RPMI8226 (cell line): ENCODE measurements at places on chromosomes 16 and 17.

- DNase-seq: no peak
Measured at GRCh38 chr17:57899391-57899790, 49.5 kb upstream of the MRPS23 start.

GRCh38 chr16:50762241-50762640, 20.4 kb downstream of the CYLD start:
- DNase-seq: no peak

DNA sequence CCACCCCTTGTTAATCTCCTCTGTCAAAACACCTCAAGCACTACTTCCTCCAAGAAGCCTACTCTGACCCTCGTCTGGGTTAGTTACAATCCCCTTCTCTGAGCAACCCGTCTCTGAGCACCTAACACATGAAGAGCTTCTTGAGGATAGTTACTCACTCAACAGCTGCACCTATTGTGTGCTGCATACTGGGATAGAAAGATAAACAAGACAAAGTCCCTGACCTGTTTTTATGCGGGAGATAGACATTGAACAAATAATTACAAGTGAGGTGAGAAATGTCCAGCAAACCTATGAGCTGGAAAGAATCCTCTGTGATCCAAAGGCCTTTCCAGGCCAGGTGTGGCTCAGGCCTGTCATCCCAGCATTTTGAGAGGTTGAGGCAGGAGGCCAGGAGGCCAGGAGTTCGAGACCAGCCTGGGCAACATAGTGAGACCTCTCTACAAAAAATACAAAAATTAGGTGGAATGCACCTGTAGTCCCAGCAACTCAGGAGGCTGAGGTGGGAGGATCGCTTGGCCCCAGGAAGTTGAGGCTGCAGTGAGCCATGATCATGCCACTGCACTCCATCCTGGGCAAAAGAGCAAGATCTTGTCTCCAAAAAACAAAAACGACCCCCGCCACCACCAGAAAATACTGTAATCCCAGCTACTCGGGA, 5.5 kb upstream of the ZNF771 start:
- no peak for DNase-seq

GRCh38 chr17:76420356-76421043, 32.5 kb downstream of the UBE2O start:
- DNase-seq: peak; percentile 62

GRCh38 chr16:83939266-83939855, 13.7 kb upstream of the OSGIN1 start:
- DNase-seq: no peak

- no peak for DNase-seq
Measured at GRCh38 chr16:31010585-31011325, at the start of gene STX1B. Gene STX1B (minus strand): TSS chr16:31010638. CDS start chr16:31010396, 242 bp downstream.

DNA sequence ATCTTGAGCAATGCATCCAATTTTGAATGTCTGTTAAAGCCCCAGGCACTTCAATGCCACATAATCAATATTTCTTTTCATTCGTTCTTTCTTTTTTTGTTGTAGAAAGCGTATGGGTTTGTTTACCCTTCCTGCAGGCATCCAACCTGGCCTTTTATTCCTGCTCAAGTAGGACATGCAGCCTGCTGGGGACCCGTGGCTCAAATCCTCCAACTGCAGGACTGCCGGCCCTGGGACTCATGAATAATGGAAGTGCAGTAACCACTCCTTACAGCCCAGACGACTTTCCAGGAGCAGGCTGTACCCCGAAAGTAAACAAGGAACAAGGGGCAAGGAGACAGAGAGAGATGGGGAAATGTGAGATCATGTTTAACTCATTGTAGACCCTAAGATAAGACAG, 126.4 kb downstream of the SALL1 start:
- no peak for DNase-seq

GRCh38 chr16:8727857-8728618, 53.6 kb downstream of the ABAT start:
- DNase-seq: no peak

DNA sequence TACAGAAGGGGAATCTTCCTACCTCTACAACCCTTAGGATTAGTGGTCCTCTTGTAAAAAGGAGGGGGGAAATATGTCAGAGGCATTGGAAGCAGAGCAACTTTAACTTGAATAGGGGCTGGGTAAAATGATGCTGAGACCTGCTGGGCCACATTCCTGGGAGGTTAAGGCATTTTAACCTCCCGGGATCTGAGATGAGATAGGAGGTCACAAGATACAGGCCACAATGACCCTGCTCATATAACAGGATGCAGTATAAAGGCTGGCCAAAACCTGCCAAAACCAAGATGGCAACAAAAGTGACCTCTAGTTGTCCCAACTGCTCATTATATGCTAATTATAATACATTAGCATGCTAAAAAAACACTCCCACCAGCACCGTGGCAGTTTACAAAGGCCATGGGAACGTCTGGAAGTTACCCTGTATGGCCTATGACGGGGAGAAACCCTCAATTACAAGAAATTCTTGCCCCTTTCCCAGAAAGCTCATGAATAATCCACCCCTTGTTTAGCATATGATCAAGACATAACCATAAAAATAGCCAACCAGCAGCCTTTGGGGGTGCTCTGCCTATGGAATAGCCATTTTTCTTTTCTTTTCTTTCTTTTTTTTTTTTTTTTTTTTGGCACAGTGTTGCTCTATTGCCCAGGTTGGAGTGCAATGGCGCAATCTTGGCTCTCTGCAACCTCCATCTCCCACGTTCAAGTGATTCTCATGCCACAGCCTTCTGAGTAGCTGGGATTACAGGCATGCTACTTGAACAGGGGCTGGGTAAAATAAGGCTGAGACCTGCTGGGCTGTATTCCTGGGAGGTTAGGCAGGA, 6.2 kb upstream of the C1QTNF1 start:
- no peak for DNase-seq

- DNase-seq: no peak
Measured at GRCh38 chr17:4236456-4236855, 27.3 kb downstream of the ANKFY1 start.

DNA sequence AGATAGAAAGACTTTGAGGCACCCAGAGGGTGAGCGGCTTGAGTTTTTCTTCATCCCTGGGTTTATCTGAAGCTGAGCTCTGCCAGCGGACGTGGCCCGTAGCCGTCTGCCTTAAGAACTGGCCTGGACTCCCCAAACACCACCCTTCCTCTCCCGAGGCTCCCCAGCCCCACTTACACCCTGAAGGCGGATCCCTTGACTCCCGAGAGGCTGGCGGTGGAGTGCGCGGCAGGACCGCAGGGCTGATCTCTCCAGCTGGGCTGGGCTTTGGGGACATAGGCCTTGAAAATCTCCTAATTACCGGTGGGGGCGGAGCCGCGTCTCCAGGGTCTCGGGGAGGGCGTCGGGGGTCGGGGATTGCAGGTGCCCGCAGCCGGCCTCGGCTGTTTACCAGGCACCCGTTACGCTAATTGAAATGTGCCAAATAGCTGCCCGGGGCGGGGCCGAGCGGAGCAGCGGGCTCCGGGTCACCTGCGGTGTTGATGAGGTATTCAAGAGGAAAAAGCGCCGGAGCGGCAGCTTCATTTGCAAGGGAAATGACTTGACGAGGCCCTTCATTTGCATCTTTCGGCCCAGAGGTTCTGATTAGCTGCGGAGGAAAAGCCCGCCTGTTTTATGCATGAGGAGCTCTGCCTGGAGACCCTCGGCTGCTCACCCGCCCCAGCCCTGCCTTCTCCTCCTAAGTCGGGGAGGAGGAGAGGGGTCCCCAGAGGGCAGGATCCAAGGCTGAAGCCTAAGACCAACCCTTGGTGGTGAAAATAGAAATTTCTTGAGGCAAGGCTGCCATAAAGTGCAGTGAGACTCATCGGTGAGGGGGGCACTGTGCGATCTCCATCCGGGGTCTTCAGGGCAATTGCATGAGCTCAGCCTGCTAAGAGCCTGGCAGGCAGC, 100.7 kb downstream of the MGAT5B start:
- DNase-seq: peak; percentile 94

DNA sequence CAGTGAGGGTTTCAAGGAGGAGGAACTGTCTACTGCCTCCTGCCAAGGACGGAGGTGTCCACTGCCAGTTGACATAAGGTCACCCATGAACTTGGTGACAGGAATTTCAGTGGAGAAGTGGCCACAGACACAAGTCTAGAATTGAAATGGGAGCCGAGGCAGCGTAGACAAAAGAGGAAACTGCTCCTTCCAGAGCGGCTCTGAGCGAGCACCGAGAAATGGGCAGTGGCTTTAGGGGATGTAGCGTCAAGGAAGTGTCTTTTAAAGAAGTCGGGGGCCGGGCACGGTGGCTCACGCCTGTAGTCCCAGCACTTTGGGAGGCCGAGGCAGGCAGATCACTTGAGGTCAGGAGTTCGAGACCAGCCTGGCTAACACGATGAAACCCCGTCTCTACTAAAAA, 3.1 kb upstream of the SERPINF1 start:
- no peak for DNase-seq

- no peak for DNase-seq
Measured at GRCh38 chr16:89268987-89269735, 51.7 kb downstream of the ZNF778 start.

GRCh38 chr16:72073560-72074230, 10.7 kb downstream of the HPR start:
- no peak for DNase-seq

- DNase-seq: peak; percentile 85
Measured at GRCh38 chr17:40443196-40443987, at the start of gene IGFBP4. Gene IGFBP4 (plus strand): TSS chr17:40443450. CDS start chr17:40443736, 286 bp downstream.

- peak; percentile 48 for DNase-seq
Measured at GRCh38 chr17:67602974-67603373, 114.8 kb upstream of the NOL11 start.

DNA sequence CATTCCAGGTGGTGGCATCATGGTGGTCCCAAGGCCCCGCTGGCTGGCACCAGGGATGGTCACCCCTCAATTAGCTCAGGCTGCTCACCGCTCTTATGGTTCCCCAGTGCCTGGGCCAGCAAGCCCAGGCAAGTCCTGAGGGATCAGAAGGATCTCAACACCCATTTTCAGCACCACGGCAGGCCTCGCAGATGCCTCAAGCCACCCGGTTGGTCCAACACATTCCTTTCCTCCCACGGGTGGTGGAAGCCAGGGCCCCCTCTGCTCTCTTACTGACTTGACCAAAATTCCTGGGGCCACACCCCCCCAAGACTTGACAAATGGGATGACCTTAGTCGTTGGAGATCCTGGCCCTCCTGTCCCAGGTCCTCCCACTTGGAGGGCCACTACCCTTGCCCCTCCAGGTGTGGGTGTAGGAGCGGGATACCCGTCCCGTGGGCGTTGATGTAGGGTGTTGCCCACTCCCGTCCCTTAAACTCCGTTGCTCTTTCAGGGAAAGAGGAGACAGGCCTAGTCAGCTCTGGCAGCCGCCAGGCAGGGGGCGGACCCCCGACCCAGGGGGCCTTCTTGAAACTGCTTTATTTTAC, 5.9 kb downstream of the ZNF205 start:
- DNase-seq: no peak

DNA sequence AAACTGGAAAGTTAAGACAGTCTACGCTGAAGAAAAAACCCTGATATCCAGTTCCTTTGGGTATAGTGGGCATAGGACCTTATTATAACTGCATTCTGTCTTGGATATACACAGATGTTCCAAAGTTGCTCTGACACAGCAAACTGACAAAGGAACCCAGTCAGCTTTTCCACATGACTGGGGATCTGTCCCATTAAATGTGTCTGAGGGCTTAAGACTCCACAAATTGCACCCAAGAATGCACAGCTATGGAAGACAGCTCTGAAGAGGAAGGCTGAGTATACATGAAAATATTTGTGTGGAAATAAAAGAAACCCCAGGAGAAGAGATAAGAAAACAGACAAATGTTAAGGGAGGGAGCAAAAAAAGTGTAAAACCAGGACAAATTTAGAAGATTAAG, 114.1 kb downstream of the SPAG9 start:
- DNase-seq: no peak

DNA sequence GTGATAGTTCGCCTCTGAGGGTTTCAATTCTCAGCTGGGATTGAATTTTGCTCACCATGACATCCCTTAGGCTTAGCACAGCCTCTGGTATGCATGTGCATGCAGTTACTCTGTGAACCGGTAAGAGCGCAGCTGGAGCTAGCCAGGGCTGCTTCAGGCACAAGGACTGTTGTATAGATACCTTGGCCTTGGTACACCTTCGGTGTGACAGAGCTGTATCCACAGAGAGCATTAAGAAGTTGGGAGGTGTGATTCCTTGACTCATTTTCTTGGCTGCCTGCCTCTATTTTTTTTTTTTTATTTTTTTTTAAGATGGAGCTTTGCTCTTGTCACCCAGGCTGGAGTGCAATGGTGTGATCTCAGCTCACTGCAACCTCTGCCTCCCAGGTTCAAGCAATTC, 2.2 kb upstream of the NUTF2 start:
- DNase-seq: no peak

- no peak for DNase-seq
Measured at GRCh38 chr17:57270801-57271245, 14.5 kb downstream of the MSI2 start.

DNA sequence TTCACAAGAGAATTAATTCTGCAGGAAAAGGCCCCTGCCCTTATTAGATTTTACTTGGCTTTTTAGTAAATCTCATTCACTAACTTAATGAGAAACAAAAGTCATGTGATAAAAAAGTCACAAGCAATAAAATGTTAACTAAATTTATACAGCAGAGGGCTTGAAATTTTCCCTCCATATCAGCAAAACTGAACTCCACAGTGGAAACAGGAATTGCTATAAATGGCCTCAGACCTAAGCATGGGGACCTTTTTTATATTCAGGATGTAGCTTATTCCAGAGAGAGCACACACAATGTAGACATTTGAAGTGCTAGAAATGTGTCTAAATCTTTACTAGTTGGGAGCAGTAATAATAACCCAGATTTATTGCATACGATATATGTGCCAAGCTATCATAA, 291.5 kb downstream of the C16orf95 start:
- DNase-seq: no peak

DNA sequence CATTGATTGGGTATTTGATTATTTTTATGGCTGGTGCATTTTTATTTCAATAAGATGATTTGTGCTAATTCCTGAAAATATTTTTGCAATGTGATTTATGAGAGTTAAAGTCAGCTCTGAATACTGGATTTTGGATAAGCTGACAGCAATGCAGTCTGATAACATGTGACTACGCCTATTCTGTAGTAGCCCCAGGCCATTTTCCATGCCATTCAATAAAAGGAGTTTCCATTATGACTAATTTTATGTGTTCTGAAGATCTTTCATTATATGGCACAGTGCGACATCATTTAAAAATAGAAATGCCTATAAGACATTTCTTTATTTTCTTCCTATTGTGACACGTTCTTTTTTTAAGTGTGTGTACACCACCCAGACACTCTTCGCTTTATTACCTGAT, 46.3 kb downstream of the KCNJ2 start:
- no peak for DNase-seq

DNA sequence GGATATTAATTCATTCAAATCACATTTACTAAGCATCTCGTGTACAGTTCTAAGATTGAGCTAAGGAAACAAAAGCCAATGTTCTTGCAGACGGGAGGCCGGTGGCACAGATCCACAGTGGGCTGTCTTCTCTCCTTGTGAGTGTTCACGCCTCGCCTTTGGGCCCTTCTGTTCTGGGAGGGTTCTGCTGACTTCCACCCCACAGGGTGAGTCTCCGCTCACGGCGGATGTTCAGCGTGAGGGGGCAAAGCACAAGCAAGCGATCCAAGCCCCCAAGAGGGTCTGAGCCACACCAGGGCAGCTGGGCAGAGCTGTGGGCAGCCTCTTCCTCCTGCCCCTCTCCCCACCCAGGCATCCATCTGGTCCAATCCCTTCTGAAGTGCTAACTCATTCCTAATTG, 84.3 kb upstream of the DOC2B start:
- DNase-seq: no peak
